Gastroesophageal sphincter (tissue), 4 donors: ENCODE measurements at places on chromosomes 5 and 9.

- ATAC-seq: no peak
These were observed 47.0 kb upstream of the HOMER1 start for GRCh38 chr5:79560771-79561524.

- ATAC-seq: no peak
These were observed 12.7 kb downstream of the RLN1 start for GRCh38 chr9:5326893-5327548.

GRCh38 chr5:149083846-149084245 lies 21.0 kb upstream of the SH3TC2 start:
- no peak for ATAC-seq

DNA sequence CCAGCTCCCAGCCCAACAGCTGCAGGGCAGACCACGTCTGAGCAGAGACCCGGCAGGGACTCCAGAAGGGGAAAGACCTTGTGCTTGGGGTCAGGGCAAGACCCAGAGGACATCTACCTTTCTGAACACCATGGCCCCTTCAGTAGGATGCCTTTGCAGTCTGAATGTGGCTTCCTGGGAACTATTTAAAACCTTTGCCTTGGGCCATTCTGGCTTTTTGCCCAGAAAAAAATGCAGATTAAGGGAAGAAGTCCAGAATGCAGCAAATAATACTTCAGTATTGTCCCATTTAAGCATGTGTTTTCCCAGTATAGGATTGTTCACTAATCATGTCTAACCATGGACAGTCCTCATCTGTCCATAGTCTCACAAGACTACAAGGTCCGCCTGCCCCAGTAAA lies 67.5 kb upstream of the ERCC6L2 start:
- no peak for ATAC-seq

DNA sequence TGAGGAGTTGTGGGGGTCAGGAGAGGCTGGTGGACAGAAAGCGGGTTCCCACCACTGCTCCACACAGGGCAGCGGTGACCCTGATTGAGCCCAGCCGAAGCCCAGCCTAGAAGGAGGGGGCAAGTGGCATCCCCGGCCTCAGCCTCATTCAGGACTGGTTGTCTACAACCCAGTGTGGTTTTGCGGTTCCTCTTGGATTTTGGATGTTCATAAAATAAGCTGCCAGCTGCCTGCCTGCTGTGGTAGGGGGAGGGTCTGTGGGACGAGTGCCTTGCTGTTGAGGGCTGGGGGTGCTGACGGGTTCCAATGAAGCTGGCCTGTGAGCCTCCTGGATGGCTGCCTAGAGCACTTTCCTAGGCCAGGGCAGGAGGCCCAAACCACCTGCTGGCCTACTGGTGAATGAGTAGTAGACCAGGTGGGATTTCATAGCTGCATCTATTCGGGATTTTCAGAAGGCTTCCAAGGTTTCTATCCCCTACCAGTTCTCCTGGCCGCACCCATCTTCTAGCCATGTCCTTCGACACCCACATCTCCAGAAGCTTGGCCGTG lies 102.4 kb downstream of the NDFIP1 start:
- no peak for ATAC-seq
